ENCODE measurements at places on chromosomes 13 and 19.

- DNase-seq, result no peak
These were observed 56.4 kb upstream of the NPAS1 start for GRCh38 chr19:46963093-46963734.

GRCh38 chr13:48066310-48066989 is 28.5 kb downstream of the MED4 start:
- DNase-seq, result peak; percentile 73

DNA sequence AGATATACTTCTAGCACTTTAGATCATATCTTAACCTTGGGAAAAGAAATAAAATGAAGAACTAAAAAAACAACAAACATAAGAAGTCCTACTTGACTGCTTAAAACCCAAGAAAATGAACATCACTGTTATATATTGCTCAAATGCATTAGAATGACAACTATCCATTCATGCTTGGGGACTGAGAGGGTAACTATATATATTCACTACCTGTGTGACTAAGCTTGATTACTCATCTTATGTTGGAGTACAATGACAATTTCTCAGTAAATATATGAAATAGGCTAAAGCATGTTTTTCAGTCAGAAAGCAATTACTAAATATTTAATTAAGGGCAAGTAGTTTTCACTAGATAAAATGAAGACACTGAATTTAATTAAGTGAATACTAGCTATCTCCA is 40.1 kb downstream of the ZC3H13 start:
- DNase-seq, result no peak

GRCh38 chr19:49850221-49850486 is 805 bp upstream of the PTOV1 start:
- no peak for DNase-seq

GRCh38 chr19:49573425-49573824 is 6.9 kb downstream of the NOSIP start:
- DNase-seq, result no peak

DNA sequence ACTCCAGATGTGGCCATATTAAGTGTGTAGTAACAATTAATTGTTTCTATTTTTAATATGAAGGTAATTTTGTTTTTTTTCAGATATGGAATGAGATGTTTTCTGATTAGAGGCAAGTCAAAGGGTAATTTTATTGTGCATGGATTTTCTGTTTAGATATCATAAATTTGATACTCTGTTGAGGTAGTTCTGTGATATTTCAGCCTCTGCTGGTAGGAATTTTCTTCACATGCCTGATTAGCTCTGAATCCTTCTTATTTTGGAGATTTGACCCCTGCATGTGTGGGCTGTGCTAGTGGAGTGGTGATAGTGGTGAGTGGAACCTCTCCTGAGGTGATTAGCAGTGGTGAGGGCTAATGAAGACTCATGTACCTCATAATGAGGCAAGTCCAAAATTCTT is 301.4 kb downstream of the GPC5 start:
- DNase-seq, result no peak

- DNase-seq, result no peak
These were observed 46.2 kb downstream of the CDK8 start for GRCh38 chr13:26300140-26300539.

DNA sequence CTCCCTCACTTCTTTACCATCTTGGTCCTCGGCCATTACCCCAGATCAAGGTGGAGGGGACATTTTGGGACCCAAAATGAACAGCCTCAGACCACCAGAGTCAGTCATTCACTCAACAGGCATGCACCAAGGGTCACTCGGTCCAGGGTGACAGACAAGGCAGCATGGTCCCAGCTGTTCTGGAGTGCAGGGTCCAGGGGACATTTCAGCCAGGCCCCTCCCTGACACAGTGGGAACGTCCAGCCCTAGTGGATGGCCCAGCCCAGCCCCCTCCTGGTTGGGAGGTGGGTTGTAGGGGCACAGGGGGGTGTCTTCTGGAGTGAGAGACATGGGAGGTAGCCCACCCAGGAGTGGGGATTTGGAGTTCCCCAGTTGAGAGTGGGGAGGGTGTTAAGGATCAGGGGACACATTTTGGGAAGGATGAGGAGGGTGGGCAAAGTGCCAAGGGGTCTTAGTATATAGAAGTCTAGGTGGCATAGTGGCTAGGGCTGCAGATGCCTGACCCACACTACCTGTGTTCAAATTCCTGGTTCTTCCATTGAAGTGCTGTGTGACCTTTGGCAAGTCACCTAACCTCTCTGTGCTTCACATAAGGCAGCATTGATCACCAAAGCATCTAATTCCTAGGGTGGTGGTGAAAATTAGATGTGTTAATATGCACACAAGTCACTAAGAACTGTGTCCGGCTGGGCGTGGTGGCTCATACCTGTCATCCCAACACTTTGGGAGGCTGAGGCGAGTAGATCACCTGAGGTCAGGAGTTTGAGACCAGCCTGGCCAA is 2.5 kb upstream of the FCER2 start:
- no peak for DNase-seq

DNA sequence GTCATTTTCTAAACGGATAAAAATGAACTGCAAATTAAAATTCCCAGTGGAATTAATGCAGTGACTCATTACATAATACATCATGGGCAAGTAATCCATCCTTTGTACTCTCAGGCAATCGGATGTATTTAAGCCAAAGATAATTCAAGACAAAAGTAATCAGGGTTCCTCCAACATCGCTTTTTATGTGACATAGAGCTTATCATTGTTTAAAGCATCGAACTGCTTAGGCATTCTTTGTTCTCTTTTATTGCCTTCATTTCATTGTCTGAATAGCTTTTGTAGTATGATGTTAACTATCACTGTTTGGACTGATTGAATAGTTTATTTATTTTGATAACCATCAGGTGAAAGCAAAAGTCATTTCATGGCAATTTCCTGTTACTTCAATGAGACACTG is 209.4 kb downstream of the ITGBL1 start:
- peak; percentile 21 for DNase-seq

DNA sequence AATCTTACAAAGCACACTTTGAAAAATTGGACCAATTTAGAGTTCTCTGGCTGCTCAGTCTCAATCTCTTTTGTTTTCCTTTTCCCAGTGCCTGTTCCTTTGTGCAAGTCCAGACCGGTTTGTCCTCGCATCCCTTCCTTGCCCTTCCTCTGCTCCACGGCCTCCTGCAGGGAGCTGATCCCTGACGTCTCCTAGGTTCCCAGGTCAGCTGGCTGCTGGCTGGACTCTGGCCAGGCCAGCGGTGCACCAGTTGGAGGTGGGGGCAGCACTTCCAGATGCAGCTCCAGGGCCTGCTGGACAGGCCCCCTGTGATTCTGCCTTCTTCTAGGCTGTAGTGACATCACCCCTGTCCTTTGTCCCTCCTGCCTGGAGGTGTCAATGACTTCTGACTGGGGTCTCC is 44.0 kb upstream of the KPNA3 start:
- DNase-seq, result no peak

DNA sequence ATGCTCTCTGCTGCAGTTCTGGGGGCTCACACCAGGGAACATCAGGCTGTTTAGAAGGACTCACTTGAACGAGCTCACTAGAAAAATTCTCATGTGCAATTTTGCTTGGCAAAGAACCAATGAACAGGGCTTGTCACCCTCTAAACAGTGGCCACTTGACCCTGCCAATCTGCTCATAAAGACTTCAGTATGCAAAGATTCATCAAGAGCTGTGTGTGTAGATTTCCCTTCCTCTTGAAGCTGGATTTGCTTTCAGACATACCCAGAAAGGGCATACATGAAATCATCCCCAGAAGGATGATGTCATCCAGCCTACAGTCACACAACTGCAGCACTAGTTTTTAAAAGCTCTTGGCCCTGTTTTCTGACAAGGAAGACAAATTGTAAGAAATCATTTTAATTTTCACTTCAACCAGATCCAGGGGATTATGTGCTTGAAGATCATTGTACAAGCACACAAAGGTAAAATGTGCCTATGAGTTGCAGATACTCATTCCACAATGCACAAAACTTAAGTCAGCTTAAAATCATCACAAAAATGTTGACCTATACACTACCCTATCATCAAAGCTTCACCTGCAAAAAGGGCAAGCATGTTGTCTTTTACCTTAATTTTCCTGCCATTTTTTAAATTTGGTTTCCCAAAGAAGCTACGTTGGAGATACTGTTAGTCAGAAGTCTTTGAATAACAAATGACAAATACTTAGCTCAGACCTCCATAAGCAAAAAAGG is 5.2 kb upstream of the STK24 start:
- DNase-seq, result no peak

- no peak for DNase-seq
These were observed 17.5 kb upstream of the FREM2 start for GRCh38 chr13:38669234-38669964.

DNA sequence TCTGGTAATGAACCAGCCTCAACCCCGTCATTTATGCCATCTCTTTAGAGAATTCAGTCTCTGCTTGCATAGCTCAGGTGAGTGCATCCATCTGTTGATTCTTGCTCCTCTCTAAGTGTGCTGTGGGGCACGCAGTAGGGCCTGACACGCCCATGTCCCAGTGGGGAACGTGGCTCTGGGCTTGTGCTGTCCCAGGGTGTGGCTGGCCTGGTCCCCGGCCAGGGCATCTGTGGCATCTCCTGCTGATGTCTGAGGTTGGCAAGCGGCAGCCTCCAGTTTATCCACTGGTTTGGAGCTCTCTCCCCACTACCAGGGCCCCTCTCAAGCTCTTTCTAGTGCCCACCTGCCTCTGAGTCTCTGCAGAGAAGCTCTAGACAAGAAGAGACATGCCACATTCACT is 146.6 kb upstream of the GJB6 start:
- no peak for DNase-seq

GRCh38 chr13:110528911-110529310 is 32.6 kb downstream of the RAB20 start:
- peak; percentile 56 for DNase-seq

Measured in HAP-1 (cell line).